ENCODE measurements at places on chromosomes 3 and 15.

DNA sequence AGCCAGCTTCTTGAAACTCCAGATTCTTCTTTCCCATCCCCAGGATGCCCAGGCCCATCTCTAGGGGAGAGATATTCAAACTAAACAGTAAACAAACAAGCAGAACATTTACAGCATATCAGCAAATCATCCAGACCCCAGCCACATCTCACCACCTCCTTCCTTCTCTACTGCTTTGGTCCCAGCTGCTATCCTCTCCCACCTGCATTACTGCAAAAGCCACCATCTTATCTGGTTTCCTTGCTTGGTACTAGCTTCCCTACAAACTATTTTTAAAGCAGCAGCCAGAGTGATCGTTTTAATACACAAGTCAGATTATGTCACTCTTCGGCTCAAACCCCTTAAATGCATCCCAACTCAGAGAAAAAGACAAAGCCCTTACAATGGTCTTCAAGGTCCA lies 4.8 kb downstream of the LYSMD2 start:
- no peak overlapping the region for H3K4me3 ChIP-seq
- H3K27ac ChIP-seq: no peak overlapping the region
- peaks cover 17% of the 10 kb centered on the region for H3K4me1 ChIP-seq
- no peak for DNase-seq
- no peaks in the 10 kb centered on the region for H3K36me3 ChIP-seq

- H3K4me3 ChIP-seq: peak overlapping the region; percentile 52
- no peak for DNase-seq
- H3K27me3 ChIP-seq: peaks cover 7% of the 10 kb centered on the region
- H3K36me3 ChIP-seq: no peaks in the 10 kb centered on the region
- peaks cover 15% of the 10 kb centered on the region for H3K4me1 ChIP-seq
- H3K27ac ChIP-seq: no peak overlapping the region
These were observed 32.1 kb upstream of the RPS17 start for GRCh38 chr15:82572311-82572710.

- no peak overlapping the region for H3K27ac ChIP-seq
- DNase-seq: no peak
- no peaks in the 10 kb centered on the region for H3K4me1 ChIP-seq
- no peak overlapping the region for H3K4me3 ChIP-seq
These were observed 161.2 kb upstream of the SYNPR start for GRCh38 chr3:63116922-63117321.

- H3K36me3 ChIP-seq: no peaks in the 10 kb centered on the region
- no peaks in the 10 kb centered on the region for H3K4me1 ChIP-seq
- no peak overlapping the region for H3K27ac ChIP-seq
- DNase-seq: no peak
- peaks cover 9% of the 10 kb centered on the region for H3K27me3 ChIP-seq
These were observed 25.0 kb downstream of the DPH3 start for GRCh38 chr3:16239780-16240179.

GRCh38 chr15:68421798-68422402 lies 10.1 kb downstream of the ITGA11 start:
- H3K36me3 ChIP-seq: no peaks in the 10 kb centered on the region
- H3K4me1 ChIP-seq: peaks cover 23% of the 10 kb centered on the region
- H3K4me3 ChIP-seq: no peak overlapping the region
- H3K27me3 ChIP-seq: peaks cover 8% of the 10 kb centered on the region
- no peak overlapping the region for H3K27ac ChIP-seq

DNA sequence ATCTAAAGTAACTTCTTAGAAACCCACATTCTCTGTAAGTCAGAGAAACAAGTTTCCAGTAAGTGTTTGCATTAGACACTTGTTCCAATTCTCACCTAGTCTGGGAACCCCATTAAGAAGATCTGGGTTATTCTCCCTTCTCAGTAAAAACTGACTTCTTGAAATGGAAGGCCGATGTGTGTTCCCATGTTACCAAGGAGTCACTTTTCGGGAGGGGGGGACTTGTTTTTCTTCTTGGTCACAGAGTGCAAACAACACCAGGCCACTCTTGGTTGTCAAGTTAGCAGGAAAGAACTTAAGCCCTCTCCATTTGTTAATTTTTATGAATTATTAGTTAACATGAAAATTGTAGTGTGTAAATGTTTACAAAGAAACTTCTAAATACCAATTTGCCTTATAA lies 55.6 kb downstream of the ITPR1 start:
- no peaks in the 10 kb centered on the region for H3K36me3 ChIP-seq
- H3K27ac ChIP-seq: no peak overlapping the region
- no peak overlapping the region for H3K4me3 ChIP-seq
- DNase-seq: no peak
- peaks cover 12% of the 10 kb centered on the region for H3K4me1 ChIP-seq

- no peak overlapping the region for H3K27ac ChIP-seq
- H3K4me1 ChIP-seq: no peaks in the 10 kb centered on the region
- no peaks in the 10 kb centered on the region for H3K36me3 ChIP-seq
These were observed 51.5 kb downstream of the MGLL start for GRCh38 chr3:127770671-127771355.

- no peak overlapping the region for H3K27ac ChIP-seq
- no peaks in the 10 kb centered on the region for H3K36me3 ChIP-seq
- H3K4me3 ChIP-seq: no peak overlapping the region
- no peak for DNase-seq
- no peaks in the 10 kb centered on the region for H3K27me3 ChIP-seq
- H3K4me1 ChIP-seq: peaks cover 11% of the 10 kb centered on the region
These were observed 177.3 kb upstream of the DPH6 start for GRCh38 chr15:35723120-35723847.

- no peak overlapping the region for H3K27ac ChIP-seq
- H3K36me3 ChIP-seq: no peaks in the 10 kb centered on the region
- no peaks in the 10 kb centered on the region for H3K27me3 ChIP-seq
- no peak overlapping the region for H3K4me3 ChIP-seq
These were observed 31.2 kb downstream of the PLA1A start for GRCh38 chr3:119628816-119629445.

DNA sequence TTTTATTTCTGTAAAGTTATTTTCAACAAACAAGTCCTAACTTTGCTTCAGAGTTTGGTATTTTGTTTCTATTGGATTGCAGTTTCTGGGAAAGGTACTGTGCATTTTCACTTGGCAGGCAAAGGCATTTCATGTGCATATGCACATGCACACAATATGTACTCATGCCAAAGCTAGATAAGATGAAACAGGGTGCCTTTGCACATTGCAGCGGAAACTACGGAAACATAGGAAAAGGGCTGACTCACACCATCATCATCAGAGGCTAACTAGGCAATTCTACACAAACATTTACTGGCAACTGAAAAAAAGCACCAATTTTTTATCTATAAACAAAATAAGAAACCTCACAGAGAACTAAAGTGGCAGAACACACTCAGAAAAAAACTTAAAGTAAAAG lies 550.6 kb upstream of the NECTIN3 start:
- DNase-seq: no peak
- no peak overlapping the region for H3K4me3 ChIP-seq
- peaks cover 23% of the 10 kb centered on the region for H3K36me3 ChIP-seq
- H3K27me3 ChIP-seq: no peaks in the 10 kb centered on the region

DNA sequence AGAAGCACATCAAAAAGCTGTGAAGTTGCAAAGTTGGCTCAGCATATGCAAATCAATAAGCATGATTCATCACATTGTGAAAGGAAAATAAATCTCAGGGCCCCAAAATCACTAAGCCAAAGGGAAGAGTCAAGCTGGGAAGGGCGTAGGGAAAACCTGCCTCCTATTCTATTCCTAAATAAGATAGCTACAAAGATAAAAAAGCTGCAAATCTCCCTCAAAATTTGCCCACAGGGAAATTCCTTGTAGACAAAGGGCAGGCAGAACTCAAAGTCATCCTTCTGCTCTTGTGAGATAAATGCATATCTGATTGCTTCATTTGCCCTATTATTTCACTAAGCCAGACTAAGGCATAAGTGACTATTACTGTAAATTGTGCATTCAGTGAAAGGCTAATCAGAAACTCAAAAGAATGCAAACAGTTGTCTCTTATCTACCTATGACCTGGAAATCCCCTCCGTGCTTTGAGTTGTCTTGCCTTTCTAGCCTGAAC lies 30.5 kb upstream of the CCNL1 start:
- peaks cover 26% of the 10 kb centered on the region for H3K27me3 ChIP-seq
- H3K4me1 ChIP-seq: no peaks in the 10 kb centered on the region
- no peak for DNase-seq
- H3K36me3 ChIP-seq: peaks cover 59% of the 10 kb centered on the region
- H3K4me3 ChIP-seq: no peak overlapping the region

GRCh38 chr3:112086076-112086854 lies at the start of gene C3orf52:
TSS of gene C3orf52 (plus strand) at chr3:112086389. CDS start at chr3:112086408, 19 bp downstream.
- H3K4me1 ChIP-seq: peaks cover 54% of the 10 kb centered on the region
- H3K36me3 ChIP-seq: no peaks in the 10 kb centered on the region
- DNase-seq: peak; percentile 95
- peaks cover 20% of the 10 kb centered on the region for H3K27me3 ChIP-seq
- peak within 1 kb of the TSS; percentile 96 for H3K27ac ChIP-seq

- no peaks in the 10 kb centered on the region for H3K36me3 ChIP-seq
- H3K27ac ChIP-seq: peak overlapping the region; percentile 95
These were observed 639 bp downstream of the FOXP1 start for GRCh38 chr3:71582612-71583565.

- no peak for DNase-seq
- no peaks in the 10 kb centered on the region for H3K36me3 ChIP-seq
- no peak overlapping the region for H3K27ac ChIP-seq
- no peaks in the 10 kb centered on the region for H3K27me3 ChIP-seq
These were observed 209.6 kb upstream of the PLSCR5 start for GRCh38 chr3:146814601-146815315.

- no peaks in the 10 kb centered on the region for H3K4me1 ChIP-seq
- no peak for DNase-seq
- no peaks in the 10 kb centered on the region for H3K36me3 ChIP-seq
- no peak overlapping the region for H3K4me3 ChIP-seq
- H3K27me3 ChIP-seq: no peaks in the 10 kb centered on the region
These were observed 17.5 kb downstream of the TMEM207 start for GRCh38 chr3:190432216-190432615.
